ENCODE measurements at places on chromosomes 3 and 15.

GRCh38 chr3:31755926-31756658 lies 223.4 kb downstream of the STT3B start:
- DNase-seq: no peak

GRCh38 chr15:80559320-80559693 lies 135.8 kb upstream of the ABHD17C start:
- no peak for DNase-seq

DNA sequence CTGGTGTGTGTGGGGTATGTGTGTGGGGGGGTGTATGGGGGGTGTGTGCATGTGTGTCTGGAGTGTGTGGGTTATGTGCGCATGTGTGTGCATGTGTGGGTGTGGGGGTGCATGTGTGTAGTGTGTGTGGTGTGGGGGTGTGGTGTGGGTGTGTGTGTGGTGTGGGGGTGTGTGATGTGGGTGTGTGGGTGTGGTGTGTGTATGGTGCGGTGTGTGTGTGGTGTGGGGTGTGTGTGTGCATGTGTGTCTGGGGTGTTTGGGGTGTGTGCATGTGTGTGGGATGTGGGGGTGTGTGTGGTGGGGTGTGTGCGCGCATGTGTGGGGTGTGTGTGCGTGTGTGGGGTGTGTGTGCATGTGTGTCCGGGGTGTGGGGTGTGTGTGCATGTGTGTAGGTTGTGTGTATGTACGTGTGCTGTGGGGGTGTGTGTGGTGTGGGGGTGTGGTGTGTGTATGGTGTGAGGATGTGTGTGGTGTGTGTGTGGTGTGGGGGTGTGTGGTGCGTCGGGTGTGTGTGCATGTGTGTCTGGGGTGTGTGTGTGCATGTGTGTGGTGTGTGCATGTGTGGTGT lies 6.2 kb upstream of the OCA2 start:
- DNase-seq: no peak

- DNase-seq: no peak
Observed at GRCh38 chr3:111152496-111152895, 80.9 kb downstream of the NECTIN3 start.

DNA sequence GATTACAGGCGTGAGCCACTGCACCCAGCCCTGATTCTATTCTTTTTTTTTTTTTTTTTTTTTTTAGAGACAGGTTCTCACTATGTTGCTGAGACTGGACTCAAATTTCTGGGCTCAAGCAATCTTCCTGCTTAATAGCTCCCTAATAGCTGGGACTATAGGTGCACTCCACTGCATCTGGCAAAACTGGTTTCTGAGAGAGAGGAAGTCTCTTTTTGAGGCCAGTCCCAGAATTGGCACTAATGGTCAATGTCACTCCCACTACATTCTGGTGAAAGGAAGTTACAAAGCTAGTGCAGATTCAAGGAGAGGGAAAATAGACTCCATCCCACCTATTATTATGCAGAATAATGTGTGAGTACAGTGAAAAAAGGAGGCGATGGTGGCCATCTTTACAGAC lies 5.8 kb upstream of the TGFBR2 start:
- no peak for DNase-seq

DNA sequence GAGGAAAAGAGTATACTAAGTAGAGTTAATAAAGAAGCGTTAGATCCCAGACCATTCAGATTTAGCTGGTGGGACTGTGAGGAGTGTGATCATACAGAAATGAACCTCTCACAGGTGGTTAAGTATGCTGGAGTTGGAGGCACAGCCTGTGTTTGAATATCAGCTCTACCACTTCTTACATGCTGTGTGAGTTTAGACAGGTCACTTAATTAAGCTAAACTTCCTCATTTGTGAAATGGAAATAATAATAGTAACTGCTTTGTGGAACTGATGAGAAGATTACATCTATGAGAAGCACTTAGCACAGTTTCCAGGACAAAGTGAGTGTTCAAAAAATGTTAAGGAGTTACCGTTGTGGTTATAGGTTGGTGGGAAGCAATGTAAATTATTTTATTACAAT lies 8.4 kb downstream of the ACP3 start:
- no peak for DNase-seq

- DNase-seq: no peak
Observed at GRCh38 chr15:67884009-67884408, 44.2 kb upstream of the RNU6-1 start.

DNA sequence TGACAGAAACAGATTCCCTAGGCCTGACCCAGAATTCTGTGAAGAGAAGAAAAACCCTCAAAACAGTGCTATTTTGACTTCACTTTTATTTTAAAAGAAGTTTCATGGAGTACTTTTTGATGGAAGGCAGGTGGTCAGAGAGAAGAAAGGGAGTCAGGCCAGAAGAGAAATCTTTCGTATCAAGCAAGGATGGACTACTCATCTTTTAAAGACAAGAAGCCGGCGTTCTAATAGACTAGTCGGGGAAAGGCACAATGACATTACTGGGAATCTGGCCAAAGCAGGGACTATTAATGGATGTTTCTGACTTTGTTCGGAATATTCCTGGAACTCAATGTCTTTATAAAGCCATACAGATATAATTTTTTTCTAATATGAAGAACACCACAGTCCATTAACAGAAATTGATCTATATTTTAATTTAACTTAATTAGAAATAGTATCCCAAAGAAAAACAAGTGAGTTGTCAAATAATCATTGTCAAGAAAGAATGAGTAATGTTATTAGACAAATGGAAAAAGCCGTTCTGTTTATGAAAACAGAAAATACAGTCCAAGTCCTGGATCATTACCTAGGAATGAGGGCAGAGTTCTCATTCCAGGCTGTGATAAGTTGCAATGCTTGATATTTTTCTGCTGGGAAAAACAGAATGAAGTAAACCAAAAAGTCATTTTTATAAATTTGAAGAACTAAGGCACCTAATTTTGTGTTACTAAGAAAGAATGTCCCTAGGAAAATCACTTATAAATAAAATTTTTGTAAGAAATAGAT lies 23.7 kb upstream of the PCOLCE2 start:
- no peak for DNase-seq

GRCh38 chr3:97990624-97991292 lies 18.5 kb upstream of the RIOX2 start:
- no peak for DNase-seq

DNA sequence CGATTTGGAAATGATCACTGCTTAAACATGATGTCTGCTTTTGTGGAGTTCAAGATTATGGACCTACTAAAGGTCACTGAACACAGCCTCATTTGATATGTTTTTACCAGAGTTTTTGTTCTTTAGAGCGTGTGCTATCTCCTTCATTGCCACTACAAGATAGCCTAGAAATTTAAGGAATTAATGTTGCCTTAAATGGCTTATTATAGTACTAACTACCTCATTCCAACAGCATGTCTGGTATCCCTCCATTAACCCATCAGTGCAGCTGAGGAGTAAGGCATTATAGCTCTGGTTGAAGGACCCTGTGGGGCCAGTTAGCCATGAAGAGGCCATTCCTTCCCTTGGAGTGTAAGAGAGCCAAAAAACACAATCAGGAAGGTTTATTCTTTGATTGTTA lies 2.3 kb upstream of the FAM43A start:
- DNase-seq: no peak

GRCh38 chr15:93809516-93809915 lies 421.8 kb upstream of the MCTP2 start:
- DNase-seq: no peak

DNA sequence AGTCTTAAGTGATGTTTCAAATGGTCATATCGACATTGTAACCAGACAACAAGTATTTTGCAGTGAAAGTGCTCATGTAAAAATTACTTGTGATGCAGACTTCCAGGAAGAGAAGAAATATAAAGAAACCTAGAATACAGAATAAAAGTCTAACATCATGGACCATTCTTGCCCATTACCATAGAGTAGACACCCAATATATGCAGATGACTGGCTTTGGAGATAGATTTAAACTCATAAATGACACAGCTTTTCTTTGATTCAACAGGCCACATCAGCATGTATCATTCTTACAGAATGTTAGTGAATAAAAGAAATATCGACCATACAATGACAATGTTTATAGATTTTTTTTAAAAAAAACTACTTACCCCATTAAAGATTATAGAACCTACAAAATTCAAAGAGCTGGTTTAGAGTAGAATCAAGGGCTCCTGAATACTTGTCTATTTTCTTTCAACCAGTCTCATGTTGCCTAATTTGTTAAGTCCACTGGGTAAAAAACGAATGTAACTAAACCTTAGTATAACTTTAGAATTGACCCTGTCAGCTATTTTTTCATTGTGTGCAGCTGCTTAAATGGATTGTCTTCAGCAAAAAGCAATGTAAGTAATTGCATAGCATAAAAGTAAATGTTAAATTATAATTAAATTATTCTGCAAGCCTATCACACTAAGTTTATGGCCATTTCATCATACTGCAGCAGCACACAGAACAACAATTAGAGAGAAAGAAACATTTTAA lies 268.7 kb upstream of the AGTR1 start:
- no peak for DNase-seq

DNA sequence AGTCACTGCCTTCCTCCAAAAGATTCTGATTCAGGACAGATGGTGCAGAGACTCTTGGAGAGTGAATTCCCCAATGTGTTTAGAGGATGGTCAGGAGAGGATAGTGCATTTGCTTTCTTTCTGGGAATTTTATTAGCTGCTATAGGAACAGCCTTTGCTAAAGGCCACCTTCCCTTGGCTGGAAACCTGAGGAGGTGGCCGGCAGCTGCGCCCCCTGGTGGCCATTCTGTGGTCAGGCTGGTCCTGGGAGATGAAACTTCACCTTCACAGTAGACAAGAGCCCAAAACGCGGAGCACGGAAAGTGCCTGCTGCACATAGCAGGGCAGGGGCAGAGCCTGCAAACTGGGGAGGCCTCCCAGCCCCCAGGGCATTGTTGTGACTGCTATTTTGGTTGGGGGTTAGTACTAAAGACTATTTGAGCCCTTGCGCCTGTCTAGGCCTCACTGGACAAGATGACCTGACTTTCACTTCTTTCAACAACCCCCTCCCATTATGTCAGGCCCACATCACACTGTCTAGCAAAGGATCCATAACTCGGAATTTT lies 34.3 kb downstream of the SEC22C start:
- DNase-seq: peak; percentile 57

GRCh38 chr3:66490984-66491383 lies 9.8 kb downstream of the LRIG1 start:
- DNase-seq: no peak

GRCh38 chr3:34107669-34108068 lies 309.2 kb downstream of the PDCD6IP start:
- no peak for DNase-seq

GRCh38 chr15:50251638-50252182 lies 13.8 kb downstream of the HDC start:
- DNase-seq: no peak

- DNase-seq: no peak
Observed at GRCh38 chr3:186094696-186095425, 14.0 kb downstream of the ETV5 start.

GRCh38 chr15:69758291-69758771 lies 305.7 kb downstream of the RPLP1 start:
- no peak for DNase-seq

- no peak for DNase-seq
Observed at GRCh38 chr15:79924379-79924778, 27.6 kb upstream of the MTHFS start.

- no peak for DNase-seq
Observed at GRCh38 chr3:194174980-194175379, 39.0 kb downstream of the HES1 start.
